ENCODE measurements at places on chromosomes 3 and 15.

DNA sequence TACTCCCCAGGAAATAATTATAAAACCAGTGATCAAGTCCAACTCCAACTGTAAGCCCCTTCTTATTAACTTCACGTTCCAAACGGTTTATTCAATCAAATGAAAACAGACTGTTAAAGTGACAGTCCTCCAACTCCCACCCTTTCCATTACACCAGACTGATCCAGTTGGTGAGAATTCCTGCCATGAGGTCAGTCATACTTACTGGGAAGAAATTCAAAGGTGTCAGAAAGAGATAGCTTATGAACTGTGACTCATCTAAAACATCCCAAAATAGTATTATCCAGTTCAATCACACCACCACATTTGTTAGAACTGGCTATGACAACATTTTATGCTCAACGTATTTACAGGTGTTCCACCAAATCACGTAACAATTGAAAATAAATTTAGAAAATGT lies 19.5 kb downstream of the SMARCC1 start:
- no peak for DNase-seq

GRCh38 chr3:151166161-151166560 lies 36.9 kb downstream of the GPR171 start:
- no peak for DNase-seq

DNA sequence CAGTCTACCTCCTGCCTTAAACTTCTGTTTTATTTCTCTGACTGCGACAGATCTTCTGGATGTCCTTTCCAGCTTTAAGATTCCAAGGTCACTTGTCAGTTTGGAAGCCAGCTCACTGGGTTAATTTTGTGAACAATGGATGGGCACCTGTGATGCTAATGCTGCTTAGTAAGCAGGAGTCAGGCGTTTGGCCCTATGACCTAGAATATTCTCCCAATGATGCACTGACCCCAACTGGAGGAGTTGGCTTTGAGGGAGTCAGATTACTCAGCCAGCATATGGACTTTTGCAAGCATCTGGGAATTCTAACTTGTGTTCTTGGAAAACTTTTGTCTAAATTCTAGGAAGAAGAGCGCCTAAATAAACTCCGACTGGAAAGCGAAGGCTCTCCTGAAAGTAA lies 28.1 kb downstream of the HACD3 start:
- DNase-seq = no peak

DNA sequence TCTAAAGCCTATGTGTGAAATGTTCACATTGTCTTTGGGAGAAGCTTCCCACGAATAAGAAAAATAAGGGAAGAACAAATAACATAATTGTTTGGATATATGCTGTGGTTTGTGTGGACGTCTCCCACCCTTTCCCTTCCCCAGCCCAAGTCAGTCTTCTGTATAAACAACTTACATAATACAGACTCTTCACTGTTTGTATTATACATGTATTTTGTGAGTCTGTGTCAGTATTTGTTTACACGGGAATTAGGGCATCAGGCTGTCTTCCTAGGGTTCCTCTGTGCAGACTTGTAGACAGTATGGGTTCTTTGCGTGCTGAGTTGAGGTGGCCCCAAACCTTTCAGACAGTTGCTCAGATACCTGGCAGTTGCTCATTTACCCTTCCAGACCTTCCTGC lies 103.4 kb downstream of the IGF1R start:
- DNase-seq = no peak

- DNase-seq = no peak
Measured at GRCh38 chr3:127589600-127590281, 792 bp downstream of the TPRA1 start.

- DNase-seq = peak; percentile 53
Measured at GRCh38 chr3:46442576-46443530, 21.9 kb downstream of the LTF start.

GRCh38 chr3:13206799-13207577 lies 133.8 kb upstream of the IQSEC1 start:
- no peak for DNase-seq

GRCh38 chr3:108300103-108300849 lies 3.9 kb downstream of the HHLA2 start:
- DNase-seq = no peak

DNA sequence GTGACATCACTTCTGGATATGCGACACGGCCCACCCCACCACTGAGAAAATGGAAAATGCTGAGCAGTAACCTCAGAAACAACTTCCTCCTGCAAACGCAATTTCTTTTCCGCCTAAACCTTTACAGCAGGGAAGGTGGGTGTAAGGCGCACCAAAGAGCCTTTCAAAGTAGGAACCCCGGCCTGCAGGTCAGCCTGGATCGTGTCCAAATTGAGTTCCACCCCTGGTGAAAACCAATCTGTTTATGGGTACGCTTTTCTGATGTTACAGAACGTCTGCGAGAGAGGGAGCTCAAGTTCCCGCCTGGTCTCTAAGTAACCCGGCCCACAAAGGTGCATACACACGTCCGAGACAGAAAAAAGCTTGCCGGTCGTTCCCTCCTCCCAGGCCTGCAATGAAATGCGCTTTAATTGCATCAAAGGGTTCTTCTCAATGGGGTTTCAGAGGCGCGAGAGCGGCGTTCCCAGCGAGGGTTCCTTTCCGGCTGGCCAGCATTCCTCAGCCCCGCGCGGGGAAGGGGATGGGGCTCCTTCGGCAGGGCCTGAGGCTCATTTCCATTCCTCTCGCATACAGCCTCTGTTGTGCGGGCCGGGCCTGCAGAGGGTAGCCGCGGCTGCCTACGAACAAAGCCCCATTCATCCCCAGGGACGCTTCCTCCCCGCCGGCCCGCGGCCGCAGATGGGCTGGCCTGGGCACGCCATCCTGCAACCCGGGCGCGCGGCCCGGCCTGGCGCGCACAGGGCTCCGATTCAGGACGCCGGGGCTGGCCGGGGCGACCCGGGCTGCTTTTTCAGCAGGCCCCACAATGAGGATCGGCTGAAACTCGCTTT lies 138.1 kb downstream of the TMCO5A start:
- DNase-seq = peak; percentile 28

- DNase-seq = no peak
Measured at GRCh38 chr3:31817411-31817966, 163.6 kb downstream of the OSBPL10 start.

GRCh38 chr3:145578471-145578870 lies 582.5 kb downstream of the PLOD2 start:
- no peak for DNase-seq

GRCh38 chr3:25423780-25424588 lies 4.1 kb upstream of the RARB start:
- DNase-seq = no peak

DNA sequence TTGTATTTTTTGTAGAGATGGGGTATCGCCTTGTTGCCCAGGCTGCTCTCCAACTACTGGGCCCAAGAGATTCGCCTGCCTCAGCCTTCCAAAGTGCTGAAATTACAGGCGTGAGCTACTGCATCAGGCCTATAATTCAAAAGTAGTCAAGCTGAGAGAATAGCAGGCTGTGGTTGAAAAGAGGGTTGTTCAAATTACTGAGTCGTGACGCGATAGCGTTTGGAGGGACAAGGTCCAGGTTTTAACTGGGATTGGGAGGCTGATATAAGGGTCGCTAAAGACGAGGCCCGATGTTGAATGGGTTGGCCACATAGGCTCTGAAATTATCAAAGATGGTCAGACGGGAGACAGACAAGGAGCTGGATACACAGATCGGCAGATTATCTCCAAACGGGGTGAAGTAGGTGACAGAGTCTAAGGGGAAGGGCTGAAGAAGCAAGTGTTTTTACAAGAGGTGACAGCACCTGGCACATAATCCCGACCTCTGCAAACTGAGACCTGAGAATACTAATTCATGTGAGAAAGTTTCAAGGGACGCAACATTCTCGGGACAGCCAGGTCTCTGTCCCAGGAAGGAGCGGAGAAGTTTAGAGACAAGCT lies 759 bp upstream of the ARID3B start:
- no peak for DNase-seq

DNA sequence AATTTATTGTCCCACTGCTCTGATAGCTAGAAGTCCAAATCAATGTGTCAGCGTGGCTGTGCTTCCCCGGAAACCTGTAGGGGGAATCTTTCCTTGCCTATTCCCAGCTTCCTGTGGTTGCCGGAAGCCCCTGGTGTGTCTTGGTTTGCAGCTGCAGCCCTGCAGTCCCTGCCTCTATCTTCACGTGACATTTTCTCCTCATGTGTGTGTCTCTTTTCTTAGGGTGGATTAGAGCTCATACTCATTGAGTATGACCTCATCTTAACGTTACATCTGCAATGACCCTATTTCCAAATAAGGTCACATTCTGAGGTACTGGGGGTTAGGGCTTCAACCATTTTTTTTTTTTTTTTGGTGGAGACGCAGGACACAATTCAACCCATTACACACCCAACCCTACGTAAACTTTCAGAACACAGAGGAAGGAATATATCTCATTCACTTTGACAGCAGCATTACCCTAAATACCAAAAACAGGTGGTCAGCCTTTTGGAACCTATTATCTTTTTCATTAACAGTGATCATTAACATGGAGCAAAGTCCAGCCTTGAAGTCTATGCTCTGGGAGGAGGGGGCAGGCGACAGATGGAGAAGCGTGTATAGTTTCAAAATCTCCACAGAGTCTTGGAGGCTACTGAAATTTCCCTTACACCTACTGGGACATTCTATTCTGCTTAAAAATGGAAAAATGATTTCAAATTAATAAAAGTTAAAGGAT lies 88.6 kb downstream of the RYK start:
- DNase-seq = no peak

DNA sequence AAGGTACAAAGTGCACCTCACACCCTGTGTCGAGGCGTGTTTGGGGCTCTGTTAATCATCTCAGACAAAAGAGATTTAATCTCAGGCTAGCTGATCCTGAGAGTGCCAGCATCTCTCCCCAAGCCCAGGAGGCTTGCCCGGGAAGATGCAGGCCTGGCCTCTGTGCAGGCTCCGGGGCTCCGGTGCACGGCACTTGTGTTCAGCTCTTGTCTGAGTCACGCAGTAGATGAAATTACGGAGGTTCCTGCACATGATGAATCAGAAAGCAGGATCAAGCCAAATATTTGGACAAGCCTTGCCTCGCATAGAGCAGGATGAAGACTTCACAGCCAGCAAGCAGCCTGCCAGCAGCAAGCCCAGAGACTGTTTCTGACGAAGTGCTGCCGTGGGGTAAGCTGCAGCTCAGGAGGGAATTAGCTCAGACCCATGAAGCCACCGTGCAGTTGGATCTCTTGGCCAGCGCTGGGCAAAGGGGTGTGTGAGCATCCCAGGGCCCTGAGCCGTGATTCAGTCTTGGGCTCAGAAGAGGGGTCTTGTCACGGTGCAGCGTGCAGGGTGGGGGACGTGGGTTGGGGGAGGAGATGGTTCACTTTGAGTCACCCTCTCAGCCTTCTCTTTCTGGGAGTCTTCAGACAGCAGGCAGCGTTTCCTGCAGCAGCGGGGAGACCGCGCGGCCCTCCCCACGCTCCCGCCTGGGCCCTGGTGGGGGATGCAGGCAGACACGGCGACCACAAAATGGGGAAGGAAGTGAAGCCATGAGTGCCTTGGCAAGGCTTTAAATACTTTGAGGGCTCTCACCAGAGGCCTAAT lies 89.2 kb upstream of the MEF2A start:
- peak; percentile 16 for DNase-seq

DNA sequence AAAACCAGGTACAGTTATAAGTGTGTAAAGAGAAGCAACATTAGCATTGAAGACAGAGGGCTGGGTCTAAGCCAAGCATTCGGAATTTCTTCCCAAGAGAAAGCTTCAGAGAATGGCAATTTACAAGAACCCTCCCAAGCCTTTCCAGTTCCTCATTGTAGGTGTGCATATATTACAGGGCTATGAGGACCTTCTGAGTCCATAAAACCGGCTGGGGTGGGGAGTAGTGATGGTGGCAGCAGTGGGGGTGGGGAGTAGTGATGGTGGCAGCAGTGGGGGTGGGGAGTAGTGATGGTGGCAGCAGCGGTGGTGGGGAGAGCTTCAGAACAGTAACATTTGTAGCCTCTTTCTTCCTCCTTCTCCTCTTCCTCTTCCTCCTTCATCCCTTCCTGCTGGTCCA lies 368.7 kb upstream of the UMPS start:
- DNase-seq = no peak

DNA sequence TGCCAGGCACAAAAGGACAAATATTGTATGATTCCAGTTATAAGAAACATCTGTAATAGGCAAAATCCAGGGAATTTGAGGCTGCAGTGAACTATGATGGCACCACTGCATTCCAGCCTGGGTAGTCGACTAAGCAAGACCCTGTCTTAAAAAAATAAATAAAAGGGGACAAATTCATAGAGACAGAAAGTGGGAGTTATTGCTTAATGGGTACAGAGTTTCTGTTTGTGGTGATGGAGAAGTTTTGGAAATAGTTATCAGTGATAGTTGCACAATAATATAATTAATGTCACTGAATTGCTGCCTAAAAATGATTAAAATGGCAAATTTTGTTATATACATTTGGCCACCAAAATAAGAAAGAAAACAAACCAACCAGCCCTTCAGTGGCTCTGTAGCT lies 27.6 kb upstream of the CNBP start:
- DNase-seq = no peak
